ENCODE measurements at places on chromosomes 16 and 17. TPM values are rescaled to one million over a fixed set of nuclear protein-coding genes. Genes with fewer than 3 reads are reported as not detected.

DNA sequence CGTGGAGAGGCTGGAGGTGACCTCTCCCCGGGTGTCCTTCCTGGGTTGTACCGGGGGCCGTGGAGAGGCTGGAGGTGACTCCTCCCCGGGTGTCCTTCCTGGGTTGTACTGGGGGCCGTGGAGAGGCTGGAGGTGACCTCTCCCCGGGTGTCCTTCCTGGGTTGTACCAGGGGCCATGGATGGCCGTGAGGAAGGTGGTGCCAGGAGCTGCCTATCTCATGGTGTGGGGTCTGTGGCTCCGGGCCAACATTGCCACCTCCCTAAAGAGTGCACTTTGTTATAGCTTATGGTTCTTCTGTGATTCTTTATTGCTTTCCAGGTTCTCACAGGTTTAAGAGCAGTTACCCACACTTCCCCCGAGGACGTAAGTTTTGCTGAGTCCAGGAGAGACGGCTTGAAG is 86.3 kb upstream of the ZNF750 start:
- no peak overlapping the region for H3K4me3 ChIP-seq
- H3K27ac ChIP-seq = no peak overlapping the region
- no peaks in the 10 kb centered on the region for H3K4me1 ChIP-seq
- no peaks in the 10 kb centered on the region for H3K27me3 ChIP-seq

- no peak overlapping the region for H3K27ac ChIP-seq
- DNase-seq = no peak
- H3K36me3 ChIP-seq = no peaks in the 10 kb centered on the region
- H3K27me3 ChIP-seq = no peaks in the 10 kb centered on the region
- no peak overlapping the region for H3K4me3 ChIP-seq
These were observed 3.8 kb upstream of the SNX20 start for GRCh38 chr16:50684823-50685461.

DNA sequence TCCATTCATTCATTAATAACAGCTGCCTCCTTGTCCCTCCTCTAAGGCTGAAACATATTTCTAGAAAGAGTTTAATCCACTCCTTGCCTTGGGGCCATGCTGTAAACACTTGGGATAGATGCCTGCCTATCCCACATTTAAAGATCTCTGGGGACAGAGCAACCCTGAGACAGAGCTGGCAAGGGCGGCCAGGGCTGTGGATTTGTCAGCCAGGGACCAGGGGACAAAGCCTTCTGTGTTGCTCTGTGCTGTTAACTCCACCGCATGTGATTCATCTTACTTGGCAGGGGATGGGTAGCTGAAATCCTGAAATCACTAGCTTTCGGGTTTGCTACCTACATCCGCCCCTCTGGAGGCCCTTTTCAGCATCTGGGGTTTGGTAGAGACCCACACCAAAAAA is 392.9 kb downstream of the SLC39A11 start:
- H3K4me1 ChIP-seq = no peaks in the 10 kb centered on the region
- H3K27me3 ChIP-seq = no peaks in the 10 kb centered on the region
- H3K27ac ChIP-seq = no peak overlapping the region
- no peak for DNase-seq

The DHX58 gene
- total RNA-seq = 2.9 TPM

DNA sequence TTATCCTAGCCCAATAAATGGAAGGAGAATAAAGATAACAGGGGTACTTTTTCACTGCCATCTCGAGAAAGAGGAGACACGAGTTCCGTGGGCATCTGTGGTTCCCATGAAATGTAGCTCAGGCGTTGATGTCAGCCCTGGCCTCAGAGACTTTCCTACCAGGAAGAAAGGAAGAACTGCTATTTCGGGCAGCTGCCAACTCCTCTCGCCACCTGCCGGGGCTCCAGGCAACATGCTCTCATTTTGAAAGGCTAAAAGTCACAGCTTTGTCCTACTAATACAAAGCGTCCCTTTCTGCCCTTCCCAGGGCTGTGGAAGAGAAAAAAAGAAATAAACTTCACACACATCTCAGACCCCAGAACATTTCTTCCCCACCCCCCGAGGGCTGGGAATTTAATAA is 65.8 kb downstream of the DHRS7C start:
- no peak overlapping the region for H3K4me3 ChIP-seq
- H3K27ac ChIP-seq = no peak overlapping the region
- peaks cover 15% of the 10 kb centered on the region for H3K27me3 ChIP-seq
- DNase-seq = no peak
- H3K36me3 ChIP-seq = no peaks in the 10 kb centered on the region

GRCh38 chr16:85611444-85612190 is 1.5 kb upstream of the GSE1 start:
- H3K27ac ChIP-seq = peak overlapping the region; percentile 94
- H3K27me3 ChIP-seq = no peaks in the 10 kb centered on the region
- H3K4me3 ChIP-seq = peak overlapping the region; percentile 43
- peak; percentile 89 for DNase-seq
- H3K36me3 ChIP-seq = no peaks in the 10 kb centered on the region
